ENCODE measurements at places on chromosomes 1 and 21. TPM values are rescaled to one million over a fixed set of nuclear protein-coding genes. Genes with fewer than 3 reads are reported as not detected.

GRCh38 chr1:16237343-16237830 is 404 bp upstream of the CPLANE2 start:
- no peak for DNase-seq
- peak overlapping the region; percentile 85 for H3K4me3 ChIP-seq
- H3K27me3 ChIP-seq = no peaks in the 10 kb centered on the region
- H3K36me3 ChIP-seq = no peaks in the 10 kb centered on the region
- peak overlapping the region; percentile 97 for H3K27ac ChIP-seq
- H3K4me1 ChIP-seq = peaks cover 22% of the 10 kb centered on the region

DNA sequence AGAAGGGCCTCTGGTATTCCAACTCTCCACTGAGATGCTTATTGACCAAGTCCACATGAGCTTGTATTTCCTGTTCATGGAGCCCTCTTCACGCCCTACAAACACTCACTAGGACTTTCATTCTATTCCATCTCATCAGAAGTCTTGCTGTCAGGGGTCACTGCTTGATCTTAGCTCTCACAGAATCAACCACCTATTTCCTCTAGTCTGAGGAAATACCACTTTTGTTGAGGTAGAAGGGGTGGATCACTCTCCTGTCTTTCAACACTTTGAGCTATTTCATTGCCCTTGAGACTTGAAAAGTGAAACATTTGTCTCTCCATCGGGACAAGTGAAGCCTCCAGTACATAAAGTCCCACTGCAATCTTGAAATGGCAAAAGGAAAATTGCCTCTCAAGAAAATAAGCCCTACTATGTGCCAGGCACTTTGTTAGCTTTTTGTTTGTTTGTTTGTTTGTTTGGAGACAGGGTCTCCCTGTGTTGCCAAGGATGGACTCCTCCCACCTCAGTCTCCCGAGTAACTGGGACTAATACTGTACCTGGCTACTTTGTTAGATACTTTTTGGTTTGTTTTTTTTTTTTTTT is 19.8 kb upstream of the FAM110D start:
- H3K4me3 ChIP-seq = no peak overlapping the region
- H3K27me3 ChIP-seq = peaks cover 1% of the 10 kb centered on the region
- no peak overlapping the region for H3K27ac ChIP-seq
- H3K4me1 ChIP-seq = no peaks in the 10 kb centered on the region
- peaks cover 2% of the 10 kb centered on the region for H3K36me3 ChIP-seq

DNA sequence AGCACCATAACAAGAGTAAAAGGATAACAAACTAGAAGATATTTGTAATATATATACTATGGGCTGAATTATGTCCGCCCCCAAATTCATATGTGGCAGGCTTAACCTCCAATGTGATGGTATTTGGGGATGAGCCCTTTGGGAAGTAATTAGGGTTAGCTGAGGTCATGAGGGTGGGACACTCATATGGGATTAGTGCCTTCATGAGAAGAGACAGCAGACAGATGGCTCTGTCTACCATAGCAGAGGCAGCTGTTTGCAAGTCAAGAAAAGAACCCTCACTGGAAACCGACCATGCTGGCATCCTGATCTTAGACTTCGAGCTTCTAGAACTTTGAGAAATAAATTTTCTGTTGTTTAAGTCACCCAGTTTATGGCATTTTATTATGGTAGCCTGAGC is 303.6 kb downstream of the LMO4 start:
- H3K4me1 ChIP-seq = no peaks in the 10 kb centered on the region
- no peak overlapping the region for H3K4me3 ChIP-seq
- DNase-seq = no peak
- no peaks in the 10 kb centered on the region for H3K27me3 ChIP-seq
- H3K36me3 ChIP-seq = peaks cover 2% of the 10 kb centered on the region
- H3K27ac ChIP-seq = no peak overlapping the region

GRCh38 chr1:180793451-180793850 is 119.2 kb upstream of the KIAA1614 start:
- peaks cover 7% of the 10 kb centered on the region for H3K4me1 ChIP-seq
- no peak for DNase-seq
- peaks cover 13% of the 10 kb centered on the region for H3K36me3 ChIP-seq
- H3K27ac ChIP-seq = no peak overlapping the region
- no peak overlapping the region for H3K4me3 ChIP-seq
- no peaks in the 10 kb centered on the region for H3K27me3 ChIP-seq

DNA sequence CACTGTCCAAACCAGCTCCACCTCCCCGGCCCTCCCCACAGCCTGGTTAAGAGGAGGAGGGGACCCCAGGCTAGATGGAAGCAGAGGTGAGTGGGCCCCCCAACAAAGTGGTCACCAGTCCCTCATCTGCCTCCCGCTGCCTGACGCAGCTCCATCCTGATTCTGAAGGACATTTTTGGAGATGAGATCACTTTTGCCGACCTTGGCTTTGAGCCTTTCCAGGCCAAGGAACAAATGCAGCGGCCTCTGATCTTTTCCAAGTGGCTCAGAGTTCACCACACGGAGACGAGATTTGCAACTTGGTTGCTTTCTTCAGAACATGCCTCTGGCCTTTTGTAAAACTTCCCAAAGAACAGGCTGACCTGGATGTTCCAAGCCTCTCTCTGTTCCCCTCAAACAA is 223.1 kb downstream of the NPHP4 start:
- H3K27me3 ChIP-seq = peaks cover 13% of the 10 kb centered on the region
- H3K27ac ChIP-seq = no peak overlapping the region
- peaks cover 38% of the 10 kb centered on the region for H3K4me1 ChIP-seq
- no peak for DNase-seq
- H3K36me3 ChIP-seq = no peaks in the 10 kb centered on the region

- no peaks in the 10 kb centered on the region for H3K4me1 ChIP-seq
- H3K27ac ChIP-seq = no peak overlapping the region
- DNase-seq = no peak
- no peaks in the 10 kb centered on the region for H3K36me3 ChIP-seq
Observed at GRCh38 chr1:38115682-38116202, 69.1 kb upstream of the POU3F1 start.

- H3K4me1 ChIP-seq = peaks cover 32% of the 10 kb centered on the region
- no peak overlapping the region for H3K27ac ChIP-seq
- no peak for DNase-seq
- no peaks in the 10 kb centered on the region for H3K36me3 ChIP-seq
Observed at GRCh38 chr1:178102218-178102617, 8.3 kb downstream of the RASAL2 start.

DNA sequence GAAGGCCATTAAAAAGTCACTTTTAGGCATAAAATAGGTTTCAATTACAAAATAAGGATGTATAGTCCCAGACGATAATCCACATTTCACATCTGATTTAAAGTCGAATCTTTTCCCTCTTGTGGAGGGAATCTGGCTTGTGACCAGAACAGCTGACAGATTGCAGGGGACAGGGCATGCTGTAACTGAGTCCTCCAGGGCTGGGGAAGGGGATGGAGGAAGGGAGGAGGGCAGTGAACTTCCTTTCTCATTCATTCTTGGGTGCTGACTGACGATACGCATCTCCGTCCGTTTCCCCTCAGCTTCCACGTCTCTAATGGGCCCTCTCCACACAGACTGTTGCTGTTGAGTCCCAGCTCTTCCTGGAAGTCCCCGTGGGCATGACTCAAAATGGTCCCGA is 108.1 kb upstream of the CSF3R start:
- H3K4me1 ChIP-seq = peaks cover 4% of the 10 kb centered on the region
- H3K27ac ChIP-seq = no peak overlapping the region
- peaks cover 72% of the 10 kb centered on the region for H3K27me3 ChIP-seq
- H3K36me3 ChIP-seq = no peaks in the 10 kb centered on the region

GRCh38 chr1:6521536-6521935 is 30.1 kb upstream of the PLEKHG5 start:
- no peak overlapping the region for H3K4me3 ChIP-seq
- peaks cover 24% of the 10 kb centered on the region for H3K4me1 ChIP-seq
- H3K27me3 ChIP-seq = no peaks in the 10 kb centered on the region
- peaks cover 14% of the 10 kb centered on the region for H3K36me3 ChIP-seq
- no peak for DNase-seq

DNA sequence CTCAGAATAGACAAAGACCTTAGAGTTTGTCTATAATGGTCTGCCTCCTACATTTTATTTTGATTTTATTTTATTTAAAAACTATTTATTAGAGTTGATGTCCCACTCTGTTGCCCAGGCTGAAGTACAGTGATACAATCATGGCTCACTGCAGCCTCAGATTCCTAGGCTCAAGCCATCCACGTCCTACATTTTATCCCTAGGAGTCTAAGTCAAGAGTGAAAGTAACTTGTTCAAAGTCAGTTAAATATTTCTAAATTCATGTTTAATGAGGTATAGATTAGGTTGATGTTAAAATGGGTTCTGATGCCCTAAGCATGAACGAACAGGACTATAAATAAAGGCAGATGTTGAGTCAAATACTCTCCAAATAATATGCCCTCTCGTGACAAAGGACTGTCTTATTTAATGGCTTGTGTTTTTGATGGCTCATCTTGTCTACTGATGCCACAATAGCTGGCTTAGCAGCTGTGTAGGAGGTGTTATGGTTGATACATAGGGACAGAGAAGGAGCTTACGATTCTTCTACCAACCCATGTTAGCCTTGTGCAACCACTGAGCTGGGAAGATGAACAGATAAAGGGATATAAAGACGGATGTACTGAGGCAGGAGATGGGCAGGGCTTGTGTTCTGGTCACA is 66.0 kb upstream of the CR1L start:
- H3K4me1 ChIP-seq = no peaks in the 10 kb centered on the region
- peaks cover 9% of the 10 kb centered on the region for H3K27me3 ChIP-seq
- DNase-seq = no peak
- no peak overlapping the region for H3K27ac ChIP-seq

DNA sequence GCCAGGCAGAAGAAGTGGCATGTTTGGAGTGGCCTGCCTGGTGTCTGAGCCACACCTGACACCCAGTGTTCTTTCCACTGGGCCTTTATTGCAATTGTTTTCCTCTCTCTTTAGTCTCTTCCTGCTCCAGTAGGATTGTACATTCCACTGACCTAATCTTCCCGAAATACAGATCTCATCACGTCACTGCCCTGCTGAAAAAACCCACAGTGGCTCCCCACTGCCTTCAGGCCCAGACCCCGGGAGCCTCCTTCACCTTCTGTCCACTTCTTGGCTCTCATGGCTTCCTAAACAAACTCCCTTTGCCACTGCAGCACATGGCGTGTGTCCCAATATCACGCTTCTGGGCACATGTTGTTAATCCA is 25.3 kb upstream of the ATP5PO start:
- no peak for DNase-seq
- H3K36me3 ChIP-seq = peaks cover 22% of the 10 kb centered on the region
- H3K27me3 ChIP-seq = no peaks in the 10 kb centered on the region
- no peak overlapping the region for H3K4me3 ChIP-seq

DNA sequence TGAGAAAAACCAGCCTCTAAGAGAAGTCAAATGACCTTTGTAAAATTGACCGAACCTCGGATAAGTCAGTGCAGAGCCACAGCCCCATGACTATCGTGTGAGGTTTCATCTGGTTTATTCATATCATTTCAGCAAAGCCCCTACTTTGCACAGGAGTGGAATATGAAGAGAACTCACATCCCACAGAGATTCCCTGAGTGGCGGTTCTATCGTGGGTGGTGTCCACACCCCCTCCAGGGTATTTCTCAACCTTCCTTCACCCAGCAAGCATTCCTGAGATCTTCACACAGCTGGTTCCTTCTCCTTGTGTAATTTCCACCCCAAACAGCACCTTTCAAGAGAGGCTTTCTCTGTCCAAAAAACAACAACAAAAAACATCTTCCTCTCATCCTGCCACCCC is 47.5 kb downstream of the EVA1C start:
- no peak overlapping the region for H3K4me3 ChIP-seq
- peaks cover 2% of the 10 kb centered on the region for H3K36me3 ChIP-seq
- H3K27me3 ChIP-seq = peaks cover 5% of the 10 kb centered on the region
- no peak for DNase-seq
- no peak overlapping the region for H3K27ac ChIP-seq
- H3K4me1 ChIP-seq = peaks cover 14% of the 10 kb centered on the region

- peaks cover 32% of the 10 kb centered on the region for H3K4me1 ChIP-seq
- no peak for DNase-seq
- peak overlapping the region; percentile 99 for H3K27ac ChIP-seq
- no peaks in the 10 kb centered on the region for H3K27me3 ChIP-seq
- H3K36me3 ChIP-seq = peaks cover 16% of the 10 kb centered on the region
Observed at GRCh38 chr1:25245809-25246599, 1.2 kb downstream of the RSRP1 start.

DNA sequence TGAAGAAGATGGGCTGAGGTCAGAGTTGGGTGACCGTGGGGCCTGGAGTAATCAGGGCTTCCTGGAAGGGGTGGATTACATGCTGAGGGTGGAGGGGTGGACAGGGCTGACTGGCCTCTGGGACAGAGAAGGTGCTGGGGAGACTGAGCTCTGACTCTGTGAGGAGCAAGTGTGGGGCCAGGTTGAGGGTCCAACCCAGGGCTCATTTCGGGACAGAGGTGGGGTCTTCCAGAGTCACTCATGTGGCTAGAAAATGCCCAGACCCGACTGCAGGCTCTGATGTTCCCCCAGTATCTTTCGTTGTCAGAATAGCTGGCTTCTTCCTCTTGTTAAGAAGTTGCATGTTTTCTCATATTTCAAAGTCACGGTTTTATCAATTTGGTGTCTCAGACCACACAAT is 311.8 kb downstream of the PTPRU start:
- H3K4me3 ChIP-seq = no peak overlapping the region
- no peaks in the 10 kb centered on the region for H3K4me1 ChIP-seq
- DNase-seq = peak; percentile 34
- peaks cover 13% of the 10 kb centered on the region for H3K27me3 ChIP-seq

GRCh38 chr1:61486783-61487536 is 238.0 kb downstream of the TM2D1 start:
- no peak for DNase-seq
- peaks cover 23% of the 10 kb centered on the region for H3K4me1 ChIP-seq
- no peaks in the 10 kb centered on the region for H3K36me3 ChIP-seq
- no peak overlapping the region for H3K27ac ChIP-seq
- no peak overlapping the region for H3K4me3 ChIP-seq

- DNase-seq = peak; percentile 66
- H3K27me3 ChIP-seq = no peaks in the 10 kb centered on the region
- peaks cover 7% of the 10 kb centered on the region for H3K36me3 ChIP-seq
- H3K4me1 ChIP-seq = peaks cover 49% of the 10 kb centered on the region
Observed at GRCh38 chr1:119631433-119632102, 16.5 kb downstream of the ZNF697 start.

Gene FAM72D
- 1.1 TPM for total RNA-seq

Gene UROD
- total RNA-seq = 88.3 TPM

Gene INAVA
- 35.7 TPM for total RNA-seq

Gene MFAP2
- total RNA-seq = 459 TPM

Gene CRYAA
- not detected for total RNA-seq

Gene IQCC
- total RNA-seq = 3.8 TPM

Data from mesothelial cell of epicardium (in vitro differentiated cells).